SHP77 (cell line): ENCODE measurements at places on chromosomes 2 and 18.

DNA sequence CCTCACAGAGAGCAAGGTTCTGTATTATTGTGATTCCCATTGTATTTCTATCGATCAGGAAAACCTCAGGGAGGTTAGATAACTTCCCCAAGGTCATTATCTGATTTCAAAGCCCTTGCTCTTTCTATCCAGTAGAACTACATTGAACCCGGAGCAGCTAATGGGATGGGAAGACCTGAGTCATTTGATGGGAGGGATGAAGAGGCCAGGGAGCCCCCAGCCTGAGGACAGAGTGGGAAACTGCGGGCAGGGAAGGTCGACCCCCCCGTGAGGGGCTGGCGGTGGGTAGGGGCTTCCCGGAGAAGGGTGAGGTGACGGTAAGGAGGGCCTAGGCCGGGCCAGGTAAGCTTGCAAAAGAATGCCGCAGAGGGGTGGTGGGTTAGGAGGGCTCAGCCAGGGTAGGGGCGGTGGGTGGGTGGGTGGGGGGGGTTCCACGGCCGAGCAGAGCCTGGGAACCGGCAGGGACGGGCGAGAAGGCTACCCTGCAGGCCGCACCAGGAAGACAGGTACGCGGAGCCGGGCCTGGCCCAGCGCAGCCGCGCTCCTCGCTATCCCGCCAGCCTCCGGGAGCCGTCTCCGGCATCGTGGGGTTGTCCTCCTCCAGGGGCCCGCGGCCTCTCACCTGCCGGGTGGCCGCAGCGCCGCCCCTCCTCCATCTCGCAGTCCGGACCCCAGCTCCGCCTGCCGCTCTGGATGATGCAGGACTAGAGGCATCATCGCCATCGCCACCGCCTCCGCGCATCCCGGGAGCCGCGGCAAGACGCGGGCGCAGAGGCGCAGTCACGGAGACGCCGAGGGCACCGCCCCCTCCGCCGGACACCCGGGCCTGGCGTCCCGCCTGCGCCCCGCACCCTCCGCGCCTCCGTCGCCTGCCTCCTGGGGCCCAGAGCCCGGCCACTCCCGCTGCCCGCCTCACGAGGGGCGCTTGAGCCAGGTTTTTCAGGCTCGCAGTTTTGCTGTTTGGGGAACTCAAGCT is at the start of gene GPR75:
TSS of gene GPR75 (minus strand) at position 762 of the 976 bp plus-strand sequence. CDS start 5,211 bp downstream, outside the sequence.
- no peak for DNase-seq

GRCh38 chr2:169014780-169015179 is 16.3 kb downstream of the ABCB11 start:
- DNase-seq: no peak

GRCh38 chr2:186882511-186883071 is 33.6 kb upstream of the ZSWIM2 start:
- no peak for DNase-seq

GRCh38 chr2:96093528-96093927 is 22.8 kb downstream of the ADRA2B start:
- no peak for DNase-seq

- no peak for DNase-seq
Observed at GRCh38 chr2:48110492-48110891, 204.2 kb upstream of the FBXO11 start.

GRCh38 chr18:31719363-31720006 is 35.1 kb upstream of the B4GALT6 start:
- no peak for DNase-seq
